T-cell (primary cell): ENCODE measurements at places on chromosomes 16 and 17. TPM values are rescaled to one million over a fixed set of nuclear protein-coding genes. Genes with fewer than 3 reads are reported as not detected.

RNF112 gene
- 1.2 TPM for total RNA-seq

LRRC75A gene
- 5.4 TPM for total RNA-seq

SLC52A1 gene
- total RNA-seq = 0.14 TPM

- no peak for DNase-seq
- H3K4me1 ChIP-seq = no peaks in the 10 kb centered on the region
- no peak overlapping the region for H3K4me3 ChIP-seq
- no peaks in the 10 kb centered on the region for H3K27me3 ChIP-seq
- H3K36me3 ChIP-seq = no peaks in the 10 kb centered on the region
Observed at GRCh38 chr16:54366943-54367342, 80.4 kb upstream of the IRX3 start.

GRCh38 chr17:48548523-48549280, 3.8 kb upstream of the HOXB2 start:
- no peak for DNase-seq
- peaks cover 11% of the 10 kb centered on the region for H3K36me3 ChIP-seq
- H3K27me3 ChIP-seq = no peaks in the 10 kb centered on the region
- no peak overlapping the region for H3K4me3 ChIP-seq
- H3K27ac ChIP-seq = peak overlapping the region; percentile 74

DNA sequence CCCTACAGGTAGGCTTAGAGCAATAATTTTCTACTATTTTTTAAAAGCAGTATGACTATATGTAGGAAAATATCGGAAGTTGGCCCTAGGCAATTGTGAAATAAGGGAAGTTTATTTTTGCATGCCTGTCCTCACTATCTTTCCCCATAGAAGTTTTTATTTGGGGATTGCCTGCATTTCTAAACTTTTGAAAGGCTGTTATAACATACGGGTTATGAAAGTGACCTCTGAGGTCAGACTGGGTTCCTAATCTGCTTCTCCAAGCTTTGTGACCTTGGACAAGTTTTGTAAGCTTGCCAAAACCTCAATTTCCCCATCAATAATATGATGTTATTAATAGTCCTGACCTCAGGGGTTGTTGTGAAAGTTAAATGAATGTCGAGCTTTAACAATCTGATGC, 67.1 kb downstream of the ARHGAP44 start:
- no peak overlapping the region for H3K4me3 ChIP-seq
- no peaks in the 10 kb centered on the region for H3K36me3 ChIP-seq
- no peak overlapping the region for H3K27ac ChIP-seq
- H3K27me3 ChIP-seq = peaks cover 7% of the 10 kb centered on the region

GRCh38 chr17:55784666-55785065, 33.8 kb downstream of the PCTP start:
- no peaks in the 10 kb centered on the region for H3K4me1 ChIP-seq
- H3K4me3 ChIP-seq = no peak overlapping the region

DNA sequence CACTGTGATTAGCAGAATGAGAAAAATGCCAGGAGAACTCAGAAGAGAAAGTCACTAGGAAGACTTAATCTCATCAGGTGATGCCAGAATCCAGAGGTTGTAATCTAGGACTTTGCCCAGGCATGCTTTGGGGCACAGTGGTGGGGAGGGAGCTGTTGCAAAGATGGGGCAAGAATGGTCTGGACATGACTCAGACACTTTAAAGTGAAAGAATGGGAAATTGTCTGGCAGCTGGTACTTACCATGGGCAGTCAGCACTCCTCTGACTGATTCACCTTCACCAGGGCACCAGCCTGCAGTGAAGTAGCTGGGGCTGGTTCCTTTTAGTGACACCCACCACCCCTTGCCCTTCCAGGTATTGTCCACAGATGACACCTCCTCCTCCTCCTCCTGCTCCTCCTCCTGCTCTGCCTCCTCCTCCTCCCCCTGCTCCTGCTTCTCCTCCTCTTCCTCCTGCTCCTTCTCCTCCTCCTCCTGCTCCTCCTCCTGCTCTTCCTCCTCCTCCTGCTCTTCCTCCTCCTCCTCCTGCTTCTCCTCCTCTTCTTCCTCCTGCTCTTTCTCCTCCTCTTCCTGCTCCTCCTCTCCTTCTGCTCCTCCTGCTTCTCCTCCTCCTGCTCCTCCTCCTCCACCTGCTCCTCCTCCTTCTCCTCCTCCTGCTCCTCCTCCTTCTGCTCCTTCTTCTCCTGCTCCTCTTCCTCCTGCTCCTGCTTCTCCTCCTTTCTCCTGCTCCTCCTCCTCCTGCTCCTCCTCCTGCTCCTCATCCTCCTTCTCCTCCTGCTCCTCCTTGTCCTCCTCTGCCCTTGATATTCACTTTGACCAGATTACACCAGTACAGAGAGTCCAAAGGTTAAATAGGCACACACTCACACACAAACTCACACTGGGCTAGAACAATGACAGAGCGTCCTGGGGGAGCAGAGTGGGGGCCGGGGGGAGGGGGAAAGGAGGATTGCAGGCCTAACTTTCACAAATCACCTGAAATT, at the start of gene CHD9NB:
Gene CHD9NB (minus strand): TSS at position 379 of the 983 bp plus-strand sequence. CDS start 8,739 bp downstream, outside the sequence.
- no peak within 1 kb of the TSS for H3K4me3 ChIP-seq
- H3K27me3 ChIP-seq = no peaks in the 10 kb centered on the region
- no peak for DNase-seq
- H3K4me1 ChIP-seq = peaks cover 5% of the 10 kb centered on the region
- H3K27ac ChIP-seq = no peak within 1 kb of the TSS

- H3K4me1 ChIP-seq = no peaks in the 10 kb centered on the region
- H3K4me3 ChIP-seq = no peak overlapping the region
- H3K36me3 ChIP-seq = no peaks in the 10 kb centered on the region
- DNase-seq = no peak
- H3K27ac ChIP-seq = no peak overlapping the region
- H3K27me3 ChIP-seq = no peaks in the 10 kb centered on the region
Observed at GRCh38 chr16:15404792-15405191, 9.2 kb downstream of the MPV17L start.

DNA sequence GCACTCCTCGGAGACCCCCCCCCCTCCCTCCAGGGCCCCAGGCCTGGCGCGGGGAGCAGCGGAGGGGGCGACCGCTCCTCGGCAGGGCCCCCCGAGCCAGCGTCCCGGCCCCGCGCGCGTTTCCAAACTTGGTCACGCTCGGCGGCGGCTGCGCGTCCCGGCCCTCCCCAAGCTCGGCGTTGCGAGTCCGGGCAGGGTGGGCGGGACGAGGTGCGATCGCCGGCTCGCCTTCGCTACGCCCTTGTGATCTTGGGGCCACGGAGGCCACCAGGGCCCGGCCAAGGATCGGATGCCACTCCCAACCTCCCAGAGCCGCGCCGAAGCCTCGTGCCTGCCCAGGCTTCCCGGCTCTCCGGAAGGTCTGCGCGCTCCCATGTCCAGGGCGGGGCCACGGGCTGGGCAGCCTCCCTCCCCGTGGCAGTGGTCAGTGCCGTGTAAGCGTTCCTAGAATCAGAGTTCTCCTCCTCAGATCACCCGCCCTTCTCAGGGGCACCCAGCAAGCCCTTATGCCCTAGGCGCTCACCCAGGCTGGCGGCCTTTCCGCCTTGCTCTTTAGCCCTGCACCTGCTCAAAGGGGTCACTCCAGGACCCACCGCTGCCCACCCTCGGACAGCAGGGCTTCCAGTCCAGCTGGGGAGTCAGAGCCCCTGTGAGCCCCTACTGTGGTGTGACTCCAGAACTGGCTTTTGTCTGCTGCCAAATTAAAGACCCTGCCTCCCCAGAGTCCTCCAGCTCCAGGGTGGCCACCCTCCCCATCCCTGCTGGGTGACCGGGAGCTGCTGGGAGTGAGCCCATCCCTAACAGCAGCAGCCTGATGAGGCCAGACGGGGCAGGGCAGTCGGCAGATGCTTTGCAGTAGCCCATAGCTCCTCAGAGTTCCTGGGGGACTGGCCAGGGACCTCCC, 12.2 kb upstream of the MRPS23 start:
- no peak for DNase-seq
- H3K4me1 ChIP-seq = peaks cover 20% of the 10 kb centered on the region
- no peaks in the 10 kb centered on the region for H3K27me3 ChIP-seq

DNA sequence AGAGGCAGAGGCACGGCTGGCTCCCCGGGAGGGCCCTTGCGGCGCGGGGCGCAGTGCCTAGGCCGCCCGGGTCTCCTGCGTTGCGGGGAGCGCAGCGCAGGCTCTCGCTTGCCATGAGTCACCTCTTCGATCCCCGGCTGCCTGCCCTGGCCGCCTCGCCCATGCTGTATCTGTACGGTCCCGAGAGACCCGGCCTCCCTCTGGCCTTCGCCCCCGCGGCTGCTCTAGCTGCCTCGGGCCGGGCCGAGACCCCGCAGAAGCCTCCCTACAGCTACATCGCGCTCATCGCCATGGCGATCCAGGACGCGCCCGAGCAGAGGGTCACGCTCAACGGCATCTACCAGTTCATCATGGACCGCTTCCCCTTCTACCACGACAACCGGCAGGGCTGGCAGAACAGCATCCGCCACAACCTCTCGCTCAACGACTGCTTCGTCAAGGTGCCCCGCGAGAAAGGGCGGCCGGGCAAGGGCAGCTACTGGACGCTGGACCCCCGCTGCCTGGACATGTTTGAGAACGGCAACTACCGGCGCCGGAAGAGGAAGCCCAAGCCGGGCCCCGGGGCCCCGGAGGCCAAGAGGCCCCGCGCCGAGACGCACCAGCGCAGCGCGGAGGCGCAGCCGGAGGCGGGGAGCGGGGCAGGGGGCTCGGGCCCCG, 390 bp downstream of the FOXL1 start:
- no peaks in the 10 kb centered on the region for H3K36me3 ChIP-seq
- H3K27ac ChIP-seq = no peak overlapping the region
- peaks cover 12% of the 10 kb centered on the region for H3K27me3 ChIP-seq
- H3K4me1 ChIP-seq = no peaks in the 10 kb centered on the region

DNA sequence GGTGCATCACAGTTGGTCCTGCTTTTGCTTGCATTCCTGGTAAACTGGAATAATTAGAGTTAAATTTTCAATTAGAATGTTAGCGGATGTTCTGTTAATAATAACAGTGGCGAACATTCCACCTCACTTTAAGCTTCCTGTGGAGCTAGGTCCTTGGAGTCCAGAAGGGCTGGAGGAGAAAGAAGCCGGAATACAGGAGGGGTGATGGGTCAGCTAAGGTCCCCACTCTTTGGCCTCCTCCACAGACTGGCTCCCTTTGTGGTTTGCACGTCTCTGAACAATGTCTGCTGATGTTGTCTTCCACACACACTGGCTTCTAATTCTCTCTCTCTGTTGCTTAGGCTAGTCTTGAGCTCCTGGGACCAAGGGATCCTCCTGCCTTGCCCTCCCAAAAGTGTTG, 35.0 kb upstream of the ETV4 start:
- H3K27me3 ChIP-seq = peaks cover 2% of the 10 kb centered on the region
- H3K36me3 ChIP-seq = no peaks in the 10 kb centered on the region
- H3K27ac ChIP-seq = no peak overlapping the region
- H3K4me3 ChIP-seq = no peak overlapping the region
- H3K4me1 ChIP-seq = peaks cover 17% of the 10 kb centered on the region

DNA sequence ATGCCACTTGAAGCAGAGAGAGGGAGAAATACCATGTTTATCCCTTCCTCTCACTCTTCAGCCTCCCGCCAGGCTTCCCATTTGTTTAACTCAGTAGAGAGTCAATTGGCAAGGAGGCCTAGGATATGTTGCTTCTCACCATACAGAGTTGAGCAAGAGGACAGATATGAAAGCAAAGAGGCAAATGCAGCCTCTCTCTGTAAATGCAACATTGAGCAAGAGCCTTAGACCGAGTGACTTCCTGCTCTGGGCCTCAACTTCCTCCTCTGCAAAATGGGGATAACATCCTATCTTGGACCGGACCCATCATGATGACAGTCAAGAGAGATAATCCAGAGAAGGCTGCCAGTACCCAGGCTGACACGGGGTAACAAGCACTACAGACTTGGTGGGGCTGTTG, 36.8 kb downstream of the SOCS1 start:
- no peaks in the 10 kb centered on the region for H3K36me3 ChIP-seq
- no peaks in the 10 kb centered on the region for H3K27me3 ChIP-seq
- H3K27ac ChIP-seq = no peak overlapping the region

DNA sequence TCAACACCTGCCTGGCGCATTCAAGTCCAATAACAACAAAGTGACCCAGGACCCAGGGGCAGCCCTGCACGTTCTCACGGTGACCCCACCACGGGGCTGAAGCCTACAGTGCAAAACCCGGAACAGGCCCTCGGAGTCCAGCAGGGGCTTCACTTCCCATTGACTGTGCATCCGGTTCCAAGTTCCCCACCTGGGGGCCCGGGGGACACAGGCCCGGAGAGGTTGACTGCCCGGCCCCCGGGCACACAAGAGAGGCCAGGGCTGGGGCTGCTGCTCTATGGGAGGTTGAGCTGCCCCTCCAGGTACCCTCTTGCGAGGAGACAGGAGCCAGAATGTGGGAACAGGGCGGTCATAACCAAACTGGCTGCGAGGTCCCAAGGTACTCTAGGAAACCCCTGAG, 31.3 kb downstream of the ENGASE start:
- H3K4me1 ChIP-seq = peaks cover 3% of the 10 kb centered on the region
- H3K36me3 ChIP-seq = no peaks in the 10 kb centered on the region
- no peaks in the 10 kb centered on the region for H3K27me3 ChIP-seq
- no peak overlapping the region for H3K27ac ChIP-seq
- no peak for DNase-seq

GRCh38 chr16:80655751-80656150, 115.0 kb downstream of the DYNLRB2 start:
- DNase-seq = no peak
- no peaks in the 10 kb centered on the region for H3K36me3 ChIP-seq
- no peak overlapping the region for H3K4me3 ChIP-seq
